ENCODE measurements at places on chromosomes 7 and 10.
A peak's percentile ranks its signal among the peaks of the same experiment; 100 is the strongest.

DNA sequence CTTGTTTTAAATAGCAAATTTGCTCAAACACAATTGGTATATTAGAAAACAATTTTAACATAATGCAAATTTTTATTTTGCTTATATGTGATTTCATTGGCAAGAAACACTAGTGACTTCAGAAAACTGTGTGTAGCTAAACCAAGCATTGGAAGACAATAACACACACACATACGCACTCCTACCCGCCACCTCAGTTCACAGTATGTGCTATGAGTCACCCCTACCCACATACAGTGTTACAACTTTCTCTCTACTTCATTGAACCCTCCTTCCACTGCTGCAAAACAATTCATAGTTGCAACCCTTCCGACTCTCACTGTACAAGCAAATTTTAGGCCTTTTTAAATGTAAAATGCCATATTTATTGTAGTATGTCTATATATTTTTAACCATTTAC is 119.9 kb upstream of the THSD7A start:
- DNase-seq: no peak
- H3K27ac ChIP-seq: no peak overlapping the region
- H3K27me3 ChIP-seq: no peaks in the 10 kb centered on the region
- H3K36me3 ChIP-seq: no peaks in the 10 kb centered on the region
- no peak overlapping the region for H3K4me3 ChIP-seq
- H3K4me1 ChIP-seq: no peaks in the 10 kb centered on the region

GRCh38 chr7:124655990-124656389 is 109.6 kb downstream of the GPR37 start:
- no peak overlapping the region for H3K4me3 ChIP-seq
- H3K27ac ChIP-seq: no peak overlapping the region
- H3K27me3 ChIP-seq: no peaks in the 10 kb centered on the region
- H3K4me1 ChIP-seq: no peaks in the 10 kb centered on the region
- H3K36me3 ChIP-seq: no peaks in the 10 kb centered on the region

- DNase-seq: no peak
- peaks cover 2% of the 10 kb centered on the region for H3K27me3 ChIP-seq
- H3K36me3 ChIP-seq: no peaks in the 10 kb centered on the region
- no peak overlapping the region for H3K4me3 ChIP-seq
- H3K4me1 ChIP-seq: peaks cover 11% of the 10 kb centered on the region
These were observed 141.4 kb upstream of the DGKB start for GRCh38 chr7:15043931-15044330.

DNA sequence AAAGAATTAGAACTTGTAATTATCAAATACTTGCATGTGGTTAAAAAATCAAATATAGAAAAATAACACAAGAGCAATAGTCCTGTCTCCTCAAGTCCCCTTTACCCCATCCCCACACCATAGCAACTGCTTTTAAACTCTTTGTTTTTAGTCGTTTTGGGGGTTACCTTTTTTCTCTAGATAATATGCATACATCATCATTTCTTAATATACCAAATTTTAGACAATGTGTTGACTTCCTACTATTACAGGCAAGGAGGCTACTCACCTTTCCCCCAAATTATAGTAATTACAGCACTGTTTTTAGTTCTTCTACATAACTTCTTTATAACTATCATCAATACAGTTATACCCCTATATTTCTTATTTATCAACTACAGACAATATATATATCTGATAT is 57.3 kb downstream of the SLC18A2 start:
- H3K27ac ChIP-seq: no peak overlapping the region

GRCh38 chr10:52258799-52259425 is 55.2 kb upstream of the DKK1 start:
- no peak for DNase-seq
- no peaks in the 10 kb centered on the region for H3K27me3 ChIP-seq
- H3K36me3 ChIP-seq: no peaks in the 10 kb centered on the region
- no peak overlapping the region for H3K4me3 ChIP-seq
- H3K27ac ChIP-seq: no peak overlapping the region
- H3K4me1 ChIP-seq: peaks cover 15% of the 10 kb centered on the region

DNA sequence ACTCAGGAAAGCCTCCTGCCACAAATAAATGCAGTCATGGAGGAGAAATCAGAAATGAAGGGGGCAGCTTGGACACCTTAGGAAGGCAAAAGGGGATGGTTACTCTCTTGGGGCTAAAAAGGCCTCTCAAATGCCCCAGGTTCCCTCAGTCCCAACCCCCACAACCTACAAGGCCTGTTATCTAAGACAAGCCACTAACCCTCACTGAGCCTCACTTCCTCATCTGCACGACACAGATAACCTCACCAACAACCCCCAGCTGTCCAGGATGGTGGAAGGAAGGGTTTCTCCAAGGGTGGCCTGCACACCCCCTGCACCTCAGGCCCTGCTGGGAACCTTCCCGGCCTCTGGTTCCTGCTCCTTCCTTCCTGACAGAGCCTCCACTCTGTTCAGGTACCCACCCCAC is 29.2 kb downstream of the SORBS1 start:
- peaks cover 9% of the 10 kb centered on the region for H3K27me3 ChIP-seq
- DNase-seq: no peak
- H3K36me3 ChIP-seq: no peaks in the 10 kb centered on the region
- no peak overlapping the region for H3K27ac ChIP-seq
- no peaks in the 10 kb centered on the region for H3K4me1 ChIP-seq

- no peaks in the 10 kb centered on the region for H3K27me3 ChIP-seq
- peak overlapping the region; percentile 68 for H3K27ac ChIP-seq
- no peak for DNase-seq
These were observed 149.4 kb downstream of the CHCHD3 start for GRCh38 chr7:132932296-132933071.

DNA sequence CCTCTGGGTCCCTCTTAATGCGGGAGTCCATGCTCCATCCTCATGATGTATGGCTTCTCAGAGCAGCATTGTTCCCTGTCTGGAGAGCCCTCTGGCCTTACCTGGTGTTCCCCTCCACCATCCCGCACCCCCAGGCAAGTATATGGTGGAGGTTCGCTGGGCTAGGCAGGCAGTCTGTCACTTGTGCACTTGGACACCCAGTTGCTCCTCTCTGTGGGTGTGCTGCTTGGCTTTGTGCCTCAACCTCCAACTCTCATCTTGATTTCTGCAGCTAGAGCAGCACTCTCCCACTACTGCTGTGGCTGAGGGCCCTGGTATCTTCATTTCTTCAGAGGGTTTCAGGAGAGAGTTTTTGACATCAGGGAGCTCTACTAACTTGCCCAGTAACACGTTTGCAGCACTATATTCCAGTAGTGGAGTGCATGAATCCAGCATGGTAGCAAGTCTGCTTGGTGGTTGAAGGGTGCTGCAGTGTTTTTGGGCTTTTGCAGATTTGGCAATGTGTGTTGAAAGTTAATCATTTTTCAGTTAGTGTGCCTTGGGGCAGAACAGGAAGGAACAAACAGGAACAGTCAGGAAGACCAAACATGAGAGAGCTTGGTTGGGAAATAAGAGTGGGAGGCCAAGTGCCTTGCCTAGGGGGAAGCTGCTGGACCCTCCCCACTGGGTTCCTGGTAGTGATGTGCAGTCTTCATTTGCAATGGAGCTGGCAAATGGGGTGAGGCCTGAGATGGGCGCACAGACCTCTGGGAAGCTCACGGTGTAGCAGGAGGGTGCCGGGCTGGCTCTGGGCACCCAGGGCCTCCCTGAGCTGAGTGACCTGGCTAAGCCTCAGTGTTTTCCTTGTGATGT is 37.4 kb downstream of the TSPAN14 start:
- peaks cover 67% of the 10 kb centered on the region for H3K4me1 ChIP-seq
- H3K27me3 ChIP-seq: peaks cover 1% of the 10 kb centered on the region
- no peak overlapping the region for H3K27ac ChIP-seq
- no peak overlapping the region for H3K4me3 ChIP-seq
- H3K36me3 ChIP-seq: peaks cover 43% of the 10 kb centered on the region
